ENCODE measurements at places on chromosomes 2 and 18.

- DNase-seq, result peak; percentile 23
These were observed 12.1 kb downstream of the CD226 start for GRCh38 chr18:69935319-69936190.

GRCh38 chr2:85594715-85595300, 737 bp upstream of the RNF181 start:
- DNase-seq, result no peak

DNA sequence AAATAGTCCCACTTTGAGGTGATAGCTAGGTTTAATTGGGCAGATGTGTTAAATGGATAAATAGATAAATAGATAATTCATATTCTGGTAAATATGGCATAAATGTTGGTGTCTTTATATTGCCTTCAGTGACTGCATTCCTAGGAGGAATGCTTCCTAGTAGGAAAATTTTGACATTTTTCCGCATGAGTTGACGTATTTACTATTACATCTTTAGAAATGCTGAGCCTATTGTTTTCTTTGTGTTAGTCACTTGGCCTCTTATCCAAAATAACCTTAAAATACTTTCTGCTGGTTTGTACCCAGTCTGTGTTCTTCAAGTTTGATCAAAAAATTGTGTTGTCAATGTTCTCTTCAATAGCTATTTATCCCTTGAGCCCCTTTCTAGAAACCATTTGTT, 495.6 kb upstream of the ZEB2 start:
- no peak for DNase-seq

- no peak for DNase-seq
These were observed 9.8 kb upstream of the MGAT5 start for GRCh38 chr2:134244086-134244485.

- DNase-seq, result peak; percentile 51
These were observed 10.5 kb upstream of the IL1A start for GRCh38 chr2:112794841-112795240.

GRCh38 chr2:190978389-190979053, 35.5 kb downstream of the STAT1 start:
- no peak for DNase-seq

- no peak for DNase-seq
These were observed 85.4 kb downstream of the DPP4 start for GRCh38 chr2:161988589-161988988.

GRCh38 chr2:35428548-35428947, 927.0 kb upstream of the CRIM1 start:
- DNase-seq, result no peak

GRCh38 chr2:16493788-16494187, 171.8 kb downstream of the CYRIA start:
- no peak for DNase-seq

GRCh38 chr2:238698451-238699306, 149.2 kb upstream of the TWIST2 start:
- DNase-seq, result no peak

DNA sequence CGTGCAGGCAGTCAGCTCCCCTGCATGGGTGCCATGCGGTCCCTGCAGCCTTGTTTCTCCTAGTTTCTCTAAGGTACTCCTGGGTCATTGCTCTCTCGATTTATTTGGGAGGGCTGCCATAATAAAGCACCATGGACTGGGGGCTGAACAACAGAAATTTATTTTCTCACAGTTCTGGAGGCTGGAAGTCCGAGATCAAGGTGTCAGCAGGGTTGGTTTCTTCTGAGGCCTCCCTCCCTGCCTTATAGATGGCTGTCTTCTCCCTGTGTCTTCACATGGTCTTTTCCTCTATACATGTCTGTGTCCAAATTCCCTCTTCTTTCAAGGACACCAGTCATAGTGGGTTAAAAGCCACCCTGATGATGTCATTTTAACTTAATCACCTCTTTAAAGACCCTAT, 40.5 kb downstream of the RPL37A start:
- no peak for DNase-seq

DNA sequence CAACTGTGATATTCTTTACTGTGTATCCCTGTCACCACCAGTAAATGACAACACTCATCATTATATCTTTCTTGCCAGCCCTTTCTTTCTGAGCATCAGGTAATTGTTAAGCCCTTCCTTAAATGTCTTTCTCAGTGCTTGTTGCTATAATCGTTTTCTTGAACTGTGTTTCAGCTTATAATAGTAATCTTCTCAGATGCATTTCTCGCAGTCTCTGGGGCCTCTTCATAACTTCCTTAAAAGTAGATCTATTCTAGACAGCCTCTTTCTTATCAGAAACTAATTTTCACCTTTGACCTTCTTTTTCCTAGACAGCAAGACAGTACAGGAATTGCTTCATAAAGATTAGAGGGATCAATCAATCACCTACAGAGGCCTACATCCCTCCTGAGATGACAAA, 648.1 kb downstream of the CPS1 start:
- DNase-seq, result no peak

DNA sequence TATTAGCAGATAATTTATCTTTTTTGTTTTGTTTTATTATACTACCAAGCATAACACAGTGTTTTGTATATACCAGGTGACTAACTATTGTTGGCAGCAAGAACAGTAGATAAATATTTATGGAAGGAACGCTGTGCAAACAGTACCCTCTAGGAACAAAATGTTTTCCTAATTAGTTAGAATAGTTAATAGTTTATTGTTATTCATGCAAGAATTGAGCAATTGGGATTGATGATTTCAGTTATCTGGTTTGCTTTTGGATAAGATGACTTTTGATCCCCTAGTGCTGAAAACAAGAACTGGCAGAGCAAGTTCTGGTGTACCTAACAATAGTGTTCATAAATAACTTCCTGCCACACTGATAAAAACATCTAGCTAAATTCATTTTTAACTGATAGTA, 323.3 kb downstream of the TGIF1 start:
- DNase-seq, result no peak

DNA sequence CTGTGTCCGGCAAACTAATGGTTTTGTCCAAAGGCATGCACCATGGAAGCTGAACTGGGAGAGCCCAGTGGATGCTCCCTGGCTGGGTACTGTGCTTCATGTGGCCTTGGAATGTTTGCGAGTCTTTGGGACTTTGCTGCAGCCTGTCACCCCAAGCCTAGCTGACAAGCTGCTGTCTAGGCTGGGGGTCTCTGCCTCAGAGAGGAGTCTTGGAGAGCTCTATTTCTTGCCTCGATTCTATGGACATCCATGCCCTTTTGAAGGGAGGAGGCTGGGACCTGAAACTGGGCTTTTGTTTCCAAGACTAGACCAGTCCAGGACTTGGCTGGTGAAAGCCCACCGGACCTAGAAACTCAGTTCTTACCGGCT, 1.7 kb downstream of the MARS2 start:
- no peak for DNase-seq

DNA sequence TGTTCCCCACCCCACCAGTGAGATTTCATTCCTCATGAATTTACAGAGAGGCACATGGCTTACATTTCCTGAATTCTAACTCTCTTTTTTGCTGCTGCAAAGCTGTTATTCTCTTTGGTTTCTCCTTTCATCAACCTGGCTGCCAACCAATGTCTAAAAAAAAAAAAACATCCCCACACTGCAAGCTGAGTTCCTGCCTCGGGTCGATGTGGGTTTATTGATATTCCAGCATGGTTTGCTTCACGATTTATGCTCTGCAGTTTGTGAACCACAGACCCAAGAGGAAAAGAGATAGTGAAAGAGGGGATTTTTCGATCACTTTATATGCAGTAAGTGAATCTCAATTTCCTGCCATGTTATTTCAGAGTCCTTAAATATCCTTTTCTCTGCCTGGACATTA, 363.6 kb downstream of the LPIN1 start:
- no peak for DNase-seq

- no peak for DNase-seq
These were observed 209.8 kb downstream of the DCDC2C start for GRCh38 chr2:3913166-3913565.

GRCh38 chr18:48785736-48786454, 164.9 kb downstream of the SMAD7 start:
- DNase-seq, result no peak

GRCh38 chr2:127580167-127581049, 44.9 kb downstream of the MYO7B start:
- DNase-seq, result peak; percentile 46

DNA sequence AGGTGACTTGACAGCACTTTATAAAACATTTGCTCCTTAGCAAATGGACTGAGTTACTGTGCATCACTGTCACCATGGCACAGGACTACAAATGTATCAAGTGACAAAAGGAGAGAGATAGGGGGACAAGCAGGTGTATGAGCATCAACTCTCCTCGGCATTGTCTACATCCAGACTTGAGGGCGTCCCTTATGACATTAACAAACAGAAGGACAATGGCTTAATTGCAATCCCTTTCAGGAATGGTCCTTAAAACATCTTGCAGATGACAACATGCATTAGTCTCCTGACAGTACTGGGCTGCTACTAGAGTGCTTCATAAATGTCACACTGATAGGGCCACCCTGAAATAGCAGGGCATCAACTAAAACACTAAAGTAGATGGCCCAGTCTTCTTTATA, 198.8 kb downstream of the PDE1A start:
- DNase-seq, result no peak

GRCh38 chr2:213018340-213018901, 133.0 kb downstream of the IKZF2 start:
- DNase-seq, result no peak

DNA sequence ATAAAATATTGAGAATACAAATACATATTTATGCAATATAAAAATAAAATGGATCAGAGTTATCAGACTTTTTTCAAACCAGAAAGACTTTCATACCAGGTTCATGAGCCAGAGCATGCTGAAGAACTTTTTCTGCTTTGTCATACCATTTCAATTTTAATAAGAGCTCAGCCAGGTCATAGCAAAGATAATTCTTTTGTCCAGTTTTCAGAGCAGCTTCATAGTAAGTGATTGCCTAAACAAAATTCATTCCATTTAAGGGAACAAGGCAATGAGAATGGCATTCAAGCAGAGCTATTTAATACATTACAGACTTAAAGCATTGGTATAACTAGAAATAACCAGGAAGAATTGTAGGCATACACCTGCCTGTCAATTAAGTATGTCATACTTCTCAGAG, 42.3 kb downstream of the TTC21B start:
- DNase-seq, result no peak

DNA sequence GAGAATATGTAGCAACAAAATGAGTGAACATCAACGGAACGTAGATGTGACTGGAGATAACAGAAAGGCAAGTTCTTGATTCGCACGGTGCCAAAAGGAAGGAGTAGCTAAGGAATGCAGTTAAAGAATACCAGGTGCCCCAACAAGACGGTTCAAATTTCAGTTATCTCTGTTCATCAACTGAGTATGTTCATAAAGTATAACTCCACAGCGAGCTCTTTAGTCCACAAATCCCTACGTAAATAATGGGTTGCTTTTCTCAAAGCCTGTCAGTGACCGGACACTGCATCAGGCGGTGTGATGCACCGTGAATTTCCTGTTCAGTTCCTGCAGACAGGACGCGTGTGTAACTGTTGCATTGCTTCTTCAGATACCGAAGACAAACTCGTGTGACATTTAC, 91.8 kb downstream of the NOL10 start:
- DNase-seq, result no peak

DNA sequence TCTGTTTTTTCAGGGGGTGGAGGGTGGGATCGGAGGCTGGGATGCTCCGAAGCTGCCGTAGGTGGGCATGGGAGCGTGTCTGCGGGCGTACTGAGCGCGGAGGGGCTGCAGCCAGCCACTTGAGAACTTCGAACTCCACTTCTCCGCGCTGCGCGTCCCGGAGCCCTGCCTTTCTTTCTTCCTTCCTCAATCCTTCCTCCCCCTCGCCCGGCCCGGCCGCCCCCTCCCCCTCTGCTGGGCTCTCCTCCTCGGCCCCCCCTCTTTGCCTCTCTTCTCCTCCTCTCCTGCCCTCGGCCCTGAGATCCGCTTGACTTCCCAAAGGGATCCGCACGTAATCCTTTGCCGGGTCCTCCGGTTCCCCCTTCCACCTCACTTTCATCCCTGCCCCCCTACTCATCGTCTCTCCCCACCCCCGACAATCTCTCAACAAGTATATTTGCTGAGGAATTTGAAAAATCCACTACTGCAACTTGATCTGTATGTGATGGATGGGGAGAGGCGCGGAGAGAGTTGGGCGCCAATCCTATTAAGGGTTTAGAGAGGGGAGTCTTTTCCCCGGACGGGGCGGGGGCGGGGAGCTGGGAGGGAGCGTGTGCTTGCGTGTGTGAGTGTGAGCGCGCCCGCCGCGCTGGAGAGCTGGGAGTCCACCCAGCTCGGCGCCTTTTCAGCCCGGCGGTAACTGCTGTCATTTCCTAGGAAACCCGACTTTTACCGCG, 1.1 kb downstream of the GLI2 start:
- no peak for DNase-seq

GRCh38 chr2:189364607-189365006, 76.7 kb upstream of the WDR75 start:
- no peak for DNase-seq

DNA sequence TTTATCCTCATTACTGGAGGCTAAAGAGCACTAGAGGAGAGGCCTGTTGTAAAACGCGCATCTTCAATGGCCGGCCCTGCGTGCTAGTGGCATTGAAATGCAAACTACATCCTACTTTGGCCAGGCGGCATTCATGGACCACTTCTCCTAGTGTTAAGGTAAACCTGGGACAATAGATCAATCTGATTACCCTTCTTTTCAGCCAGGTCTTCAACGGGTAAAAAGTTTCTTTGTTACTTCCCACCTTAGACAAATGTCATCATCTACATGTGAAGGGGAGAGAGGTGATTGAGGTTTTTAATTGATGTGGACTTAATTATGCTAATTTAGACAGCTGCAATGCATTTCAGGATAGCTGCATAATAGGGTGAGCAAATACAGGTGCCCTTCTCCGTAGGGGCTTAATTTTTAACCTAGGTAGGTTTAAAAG, 628.0 kb downstream of the ZEB2 start:
- DNase-seq, result no peak

DNA sequence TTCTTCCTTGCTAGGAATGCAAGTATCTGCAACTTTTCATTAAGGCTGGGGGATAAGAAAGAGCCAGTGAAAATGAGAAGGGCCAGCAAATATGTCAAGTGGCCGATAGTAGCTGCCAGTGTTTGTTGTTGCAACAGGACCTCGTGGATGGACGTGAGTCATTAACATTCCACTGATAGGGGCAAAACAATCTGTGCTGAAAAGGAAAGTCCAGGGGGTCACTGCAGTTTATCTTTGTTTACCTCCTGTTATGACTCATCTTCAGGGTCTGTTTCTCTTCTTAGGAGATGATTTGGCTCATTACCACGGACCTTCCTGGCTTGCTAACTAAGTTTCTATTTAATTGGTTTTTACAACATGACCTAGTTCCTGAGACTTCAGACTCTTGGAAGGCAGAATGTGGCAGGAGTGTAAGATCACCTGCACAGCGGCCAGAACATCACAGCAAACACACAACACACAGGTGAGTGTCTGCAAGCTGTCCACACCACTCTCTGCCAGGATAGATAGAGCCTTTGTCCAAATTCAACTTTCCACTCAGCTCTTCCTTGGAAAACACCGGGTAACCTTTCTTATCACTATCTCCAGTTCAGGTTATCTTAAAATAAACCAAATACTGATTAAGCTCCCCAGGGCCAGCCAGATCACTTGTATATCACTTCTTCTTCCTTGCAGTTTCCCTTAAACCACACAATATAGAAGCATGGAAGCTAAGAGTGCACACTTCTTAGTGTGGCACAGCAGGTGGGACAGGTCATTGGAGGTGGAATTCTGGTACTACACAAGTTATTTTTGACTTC, 157.5 kb upstream of the LMAN1 start:
- no peak for DNase-seq
